ENCODE measurements at places on chromosomes 11 and 22.

GRCh38 chr11:13216711-13217075, 60.9 kb upstream of the BMAL1 start:
- no peak for DNase-seq

DNA sequence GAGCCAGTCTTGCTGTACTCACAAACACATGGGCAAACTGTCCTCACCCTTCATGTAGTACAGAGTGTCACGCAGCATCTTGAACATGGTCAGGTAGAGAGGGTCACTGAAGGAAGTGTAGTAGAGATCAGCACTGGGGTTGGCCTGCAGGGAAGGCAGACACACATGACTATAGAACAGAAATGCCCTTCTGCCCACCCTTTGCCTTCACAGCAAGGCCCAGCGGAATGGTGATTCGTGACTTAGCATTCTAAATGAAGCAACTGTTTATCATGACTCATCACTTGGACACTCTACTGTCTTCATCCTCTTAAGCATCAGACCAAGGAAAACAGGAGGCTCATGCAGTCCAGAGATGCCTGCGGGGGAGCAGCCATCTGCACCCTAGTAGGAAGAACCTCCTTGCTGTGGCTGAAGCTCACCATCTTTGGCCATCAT, 33.4 kb downstream of the SERPIND1 start:
- DNase-seq: no peak

DNA sequence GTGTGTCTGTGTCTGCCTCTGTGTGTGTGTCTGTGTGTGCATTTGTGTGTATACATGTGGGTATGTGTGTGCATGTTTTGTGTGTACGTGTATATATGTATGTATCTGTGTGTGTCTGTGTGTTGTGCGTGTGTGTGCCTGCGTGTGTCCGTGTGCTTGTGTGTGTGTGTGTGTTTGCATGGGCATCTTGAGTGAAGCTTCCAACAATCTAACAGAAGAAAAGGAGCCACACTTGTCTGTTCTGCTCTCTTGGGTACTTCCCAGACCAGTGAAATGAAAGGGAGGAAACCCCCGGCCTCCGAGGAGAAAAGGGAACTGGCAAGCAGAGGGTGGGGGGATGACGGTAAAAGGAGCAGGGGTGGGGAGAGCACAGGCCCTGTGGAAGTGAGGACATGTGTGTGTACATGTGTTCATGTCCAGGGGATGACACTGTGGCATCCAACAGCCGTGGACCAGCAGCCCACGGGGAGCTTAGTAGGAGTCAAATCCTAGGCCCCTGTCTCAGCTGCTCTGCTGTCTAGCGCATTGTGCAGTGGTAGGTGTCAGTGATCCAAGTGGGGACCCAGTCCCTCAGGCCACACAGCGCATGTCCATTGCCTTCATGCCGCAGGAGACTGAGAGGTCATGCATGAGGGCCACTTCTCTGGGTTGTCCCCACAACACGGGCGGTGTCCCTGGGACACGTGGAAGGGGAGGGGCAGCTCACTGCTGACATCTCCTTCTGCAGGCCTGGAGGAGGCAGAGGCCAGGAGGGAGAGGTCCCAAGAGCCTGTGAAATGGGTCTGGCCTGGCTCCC, 8.1 kb downstream of the CSF2RB start:
- DNase-seq: no peak

- no peak for DNase-seq
These were observed 2158.5 kb upstream of the RAG2 start for GRCh38 chr11:38756537-38756936.

DNA sequence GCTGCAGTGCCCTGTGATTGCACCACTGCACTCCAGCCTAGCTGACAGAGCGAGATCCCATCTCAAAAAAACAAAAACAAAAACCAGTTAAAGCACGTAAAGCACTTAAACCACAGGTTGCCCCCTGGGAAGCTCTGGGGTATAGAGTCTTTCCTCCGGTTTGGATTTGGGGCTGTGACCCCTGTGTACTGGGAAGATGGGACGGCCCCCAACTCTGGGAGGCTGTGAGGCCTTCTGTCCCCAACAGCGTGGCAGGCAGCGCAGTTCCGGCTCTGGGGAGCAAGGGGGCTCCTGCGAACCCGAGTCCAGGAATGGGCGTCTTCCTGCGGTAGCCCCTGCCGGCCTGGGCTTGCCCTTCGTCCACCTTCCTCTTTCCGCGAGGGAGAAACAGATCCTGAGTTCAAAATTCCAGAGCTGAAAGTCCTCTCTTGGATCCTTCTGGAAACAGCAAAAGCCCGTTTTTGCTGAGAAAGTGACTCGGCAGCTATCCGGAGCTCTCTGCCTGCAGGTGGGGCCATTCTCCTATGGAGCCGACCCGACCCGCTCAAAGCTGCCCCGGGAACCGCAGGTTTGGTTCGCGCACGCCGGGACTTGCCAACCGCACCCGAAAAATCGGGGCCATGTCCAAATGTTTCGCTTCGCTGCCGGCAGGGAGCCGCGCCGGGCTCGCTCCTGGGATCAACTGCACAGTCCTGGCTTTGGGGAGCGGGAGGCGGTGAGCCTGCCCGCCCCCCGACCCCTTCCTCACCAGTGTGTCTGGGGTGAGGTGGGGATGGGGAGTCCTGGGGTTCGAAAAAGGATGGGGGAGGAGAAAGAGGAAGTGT, 36.3 kb upstream of the POLA2 start:
- no peak for DNase-seq

- no peak for DNase-seq
These were observed 33.8 kb downstream of the PDGFD start for GRCh38 chr11:104130161-104130560.

DNA sequence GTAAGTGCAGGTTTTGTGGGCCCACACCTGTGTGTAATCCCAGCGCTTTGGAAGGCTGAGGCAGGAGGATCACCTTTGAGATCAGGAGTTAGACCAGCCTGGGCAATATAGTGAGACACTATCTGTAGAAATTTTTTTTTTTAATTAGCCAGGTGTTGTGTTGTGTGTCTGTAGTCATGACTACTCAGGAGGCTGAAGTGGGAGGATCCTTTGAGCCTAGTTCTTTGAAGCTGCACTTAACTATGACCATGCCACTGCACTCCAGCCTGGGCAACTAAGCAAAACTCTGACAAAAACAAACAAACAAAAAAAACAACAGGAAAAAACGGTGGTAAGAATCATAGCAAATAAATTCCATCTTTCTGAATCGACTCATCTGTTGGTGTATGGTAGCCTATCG, 268.6 kb upstream of the PDGFD start:
- no peak for DNase-seq
